ENCODE measurements at places on chromosomes 6 and 20.

DNA sequence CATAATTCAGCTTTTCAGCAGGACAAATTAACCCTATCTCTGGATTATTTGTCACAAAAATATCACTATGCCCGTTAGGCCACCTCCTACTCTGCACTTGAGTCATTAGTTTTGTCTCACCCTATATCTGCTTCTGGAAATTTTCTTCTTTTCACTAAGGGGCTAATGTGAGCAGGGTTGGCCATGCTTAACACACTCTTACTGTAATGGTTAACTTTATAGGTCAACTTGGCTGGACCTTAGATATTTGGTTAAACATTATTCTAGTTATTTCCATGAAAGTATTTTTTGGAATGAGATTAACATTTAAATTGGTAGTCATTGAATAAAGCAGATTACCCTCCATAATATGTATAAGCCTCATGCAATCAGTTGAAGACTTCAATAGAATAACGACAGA lies 394.6 kb upstream of the PTCHD4 start:
- DNase-seq: no peak

GRCh38 chr6:82251942-82252341 lies 4.4 kb upstream of the IBTK start:
- DNase-seq: peak; percentile 71

DNA sequence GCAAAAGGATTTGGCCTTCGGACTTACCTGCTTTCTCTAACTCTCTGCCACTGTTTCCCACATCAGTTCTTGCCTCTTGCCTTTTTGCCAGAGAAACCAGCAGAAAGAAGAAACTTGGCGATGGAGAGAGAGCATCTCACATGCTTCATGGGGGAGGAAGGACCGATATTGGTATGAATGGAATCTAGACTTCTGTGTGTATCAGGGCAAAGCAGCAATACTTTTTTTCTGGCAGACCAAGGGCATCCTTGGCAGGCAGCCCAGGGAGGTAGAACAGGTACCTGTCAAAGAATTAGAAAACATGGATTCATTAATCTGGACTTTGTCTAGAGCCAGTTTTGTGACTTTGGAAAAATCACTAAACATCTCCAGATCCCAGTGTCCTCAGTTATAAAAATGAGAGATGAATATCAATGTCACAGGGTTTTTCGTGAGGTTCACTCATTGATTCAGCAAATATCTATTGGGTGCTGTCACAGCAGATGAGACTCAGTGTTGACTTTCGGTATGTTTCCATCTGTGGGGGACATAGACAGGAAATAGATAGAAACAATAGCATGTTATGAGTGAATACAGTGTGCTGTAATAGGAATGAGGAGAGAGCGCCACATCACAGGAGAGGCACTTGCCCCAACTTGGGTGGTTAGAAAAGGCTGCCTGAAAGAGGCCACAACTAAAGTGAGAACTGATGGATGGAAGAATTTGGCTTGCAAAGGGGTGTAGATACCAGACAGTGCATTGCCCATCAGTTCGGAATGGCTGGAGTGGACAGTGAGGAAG lies 114.1 kb downstream of the CD83 start:
- no peak for DNase-seq

- DNase-seq: no peak
Observed at GRCh38 chr20:25063546-25063945, 5.6 kb upstream of the ACSS1 start.

GRCh38 chr6:73123632-73124329 lies 101.5 kb downstream of the KHDC1L start:
- peak; percentile 41 for DNase-seq

DNA sequence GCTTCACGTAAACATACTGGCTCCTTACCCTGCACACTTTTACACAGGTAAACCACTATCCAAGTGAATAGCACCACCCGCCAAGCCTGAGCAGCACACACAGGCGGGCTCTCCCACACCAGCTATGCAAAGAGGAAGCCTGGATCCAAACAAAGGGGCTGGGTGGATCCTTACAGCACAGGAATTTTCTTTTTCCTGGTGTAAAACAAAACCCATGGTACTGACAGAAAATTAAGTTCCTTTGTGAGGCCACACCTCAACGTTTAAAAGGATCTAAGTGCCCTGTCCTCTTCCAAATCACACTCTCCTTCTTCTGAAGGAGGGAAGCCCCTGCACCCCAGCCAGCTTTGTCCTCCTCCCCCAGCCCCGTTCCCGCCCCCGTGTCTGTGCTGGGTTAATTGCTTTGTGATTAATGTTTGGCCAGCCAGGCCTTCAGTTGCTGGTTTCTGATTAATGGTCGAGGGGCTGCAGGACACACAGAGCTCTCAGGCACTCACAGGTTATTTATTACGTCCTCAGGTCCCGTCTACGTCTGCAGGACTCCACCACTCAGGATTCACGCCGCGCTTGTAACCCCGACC lies 6.1 kb downstream of the DACT2 start:
- DNase-seq: no peak

GRCh38 chr20:36579996-36580545 lies 6.7 kb downstream of the TGIF2 start:
- DNase-seq: no peak

Measured in PC-3 (cell line).